Cardiac muscle cell (in vitro differentiated cells and primary cell): ENCODE measurements at places on chromosomes 3 and 15. TPM values are rescaled to one million over a fixed set of nuclear protein-coding genes. Genes with fewer than 3 reads are reported as not detected.

Gene CATSPER2
- 4.6 and 5.3 TPM in 2 replicates for polyA plus RNA-seq

Gene PLA2G4D
- polyA plus RNA-seq, result 0.16 TPM in 1 of 2 replicates, not detected in the other

Gene NUSAP1
- 28.5 and 173 TPM in 2 replicates for polyA plus RNA-seq

Gene SLC22A14
- polyA plus RNA-seq, result 0.43 TPM in 1 of 2 replicates, not detected in the other

Gene CYP1A2
- polyA plus RNA-seq, result not detected in 2 replicates

Gene EPHA6
- polyA plus RNA-seq, result not detected in 2 replicates

Gene ADAMTSL3
- 0.83 and 3.5 TPM in 2 replicates for polyA plus RNA-seq

Gene PRR20G
- not detected in 2 replicates for polyA plus RNA-seq

Gene HYKK
- polyA plus RNA-seq, result 3.7 and 6.4 TPM in 2 replicates

Gene NOX5
- 0.39 and 1.4 TPM in 2 replicates for polyA plus RNA-seq

Gene CCR9
- polyA plus RNA-seq, result 0.22 and 0.71 TPM in 2 replicates

Gene NPAP1
- 0.13 and 0.22 TPM in 2 replicates for polyA plus RNA-seq

Gene TFG
- polyA plus RNA-seq, result 314 and 365 TPM in 2 replicates

Gene TMEM212
- 0.26 TPM in 1 of 2 replicates, not detected in the other for polyA plus RNA-seq

Gene USP13
- 31.1 and 54.7 TPM in 2 replicates for polyA plus RNA-seq

Gene ENTPD3
- 0.16 and 1.1 TPM in 2 replicates for polyA plus RNA-seq

Gene GNAT1
- not detected in 2 replicates for polyA plus RNA-seq

Gene CNTN4
- polyA plus RNA-seq, result 3.9 and 7.9 TPM in 2 replicates

Gene TERC
- polyA plus RNA-seq, result 0.61 TPM in 1 of 2 replicates, not detected in the other

Gene SELENOT
- polyA plus RNA-seq, result 197 and 199 TPM in 2 replicates

Gene TF
- 1.4 and 3.0 TPM in 2 replicates for polyA plus RNA-seq

Gene LCTL
- polyA plus RNA-seq, result 0.11 and 0.20 TPM in 2 replicates

Gene NTRK3
- polyA plus RNA-seq, result 3.3 and 7.8 TPM in 2 replicates

Gene GRAMD1C
- polyA plus RNA-seq, result 0.31 and 3.0 TPM in 2 replicates

Gene SNURF
- 12.0 and 13.5 TPM in 2 replicates for polyA plus RNA-seq
